COR-L47 (cell line): ENCODE measurements at places on chromosomes 2 and 18.
A peak's percentile ranks its signal among the peaks of the same experiment; 100 is the strongest.

GRCh38 chr2:44928483-44929158 is 12.9 kb upstream of the SIX3 start:
- no peak for DNase-seq

DNA sequence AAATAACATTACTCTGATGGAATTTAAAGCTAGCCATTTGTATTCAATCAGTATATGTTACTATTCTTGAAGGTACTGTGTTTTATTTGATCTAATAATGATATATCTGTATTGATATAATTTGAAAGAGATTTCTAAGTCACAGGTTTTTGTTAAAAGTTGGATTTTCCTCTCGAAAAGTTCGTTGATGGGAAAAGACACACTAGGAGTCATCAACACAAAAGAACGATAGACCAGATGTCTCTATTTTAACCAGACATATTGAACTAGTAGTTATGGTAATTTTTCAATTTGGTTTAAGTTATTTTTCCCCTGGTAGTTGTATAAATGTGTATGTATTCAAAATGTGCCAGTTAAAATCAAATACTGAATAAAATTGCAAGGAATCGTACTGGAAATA is 2.5 kb downstream of the ASXL3 start:
- no peak for DNase-seq

- no peak for DNase-seq
Observed at GRCh38 chr2:150276737-150277136, 210.7 kb downstream of the RND3 start.

DNA sequence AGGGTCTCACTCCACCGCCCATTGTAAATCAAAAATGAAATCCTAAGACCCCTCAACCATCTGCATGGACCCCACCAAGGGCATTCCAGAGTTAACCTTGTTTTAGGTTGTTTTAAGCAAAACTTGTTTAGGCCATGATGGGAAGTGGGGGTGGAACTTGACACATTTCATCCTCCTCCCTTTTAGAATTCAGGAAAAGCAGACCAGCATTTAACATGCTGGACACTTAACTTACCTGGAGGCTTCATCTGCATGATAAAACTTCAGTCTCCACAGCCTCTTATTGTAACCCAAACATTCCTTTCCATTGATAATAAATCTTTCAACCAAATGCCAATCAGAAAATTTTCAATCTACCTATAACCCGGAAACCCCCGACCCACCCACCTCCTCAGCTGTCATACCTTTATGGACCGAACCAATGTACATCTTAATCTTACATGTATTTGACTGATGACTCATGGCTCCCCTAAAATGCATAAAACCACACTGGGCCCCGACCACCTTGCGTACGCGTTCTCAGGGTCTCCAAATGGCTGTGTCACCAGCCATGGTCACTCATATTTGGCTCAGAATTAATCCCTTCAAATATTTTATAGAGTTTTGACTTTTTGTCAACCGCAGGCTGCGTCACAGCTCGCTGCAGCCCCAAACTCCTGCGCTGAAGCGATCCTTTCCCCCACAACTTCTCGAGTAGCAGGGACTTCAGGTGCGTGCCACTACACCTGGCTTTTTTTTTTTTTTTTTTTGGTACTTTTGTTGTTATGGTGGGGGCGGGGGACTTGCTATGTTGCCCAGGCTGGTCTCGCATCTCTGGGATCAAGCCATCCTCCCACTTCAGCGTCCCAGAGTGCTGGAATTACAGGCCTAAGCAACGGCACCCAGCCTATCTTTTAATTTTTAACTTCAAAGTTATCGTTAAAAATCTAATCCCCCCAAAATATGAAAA is 917 bp downstream of the MPPE1 start:
- no peak for DNase-seq

GRCh38 chr2:48435909-48436308 is 94.0 kb upstream of the STON1 start:
- no peak for DNase-seq

DNA sequence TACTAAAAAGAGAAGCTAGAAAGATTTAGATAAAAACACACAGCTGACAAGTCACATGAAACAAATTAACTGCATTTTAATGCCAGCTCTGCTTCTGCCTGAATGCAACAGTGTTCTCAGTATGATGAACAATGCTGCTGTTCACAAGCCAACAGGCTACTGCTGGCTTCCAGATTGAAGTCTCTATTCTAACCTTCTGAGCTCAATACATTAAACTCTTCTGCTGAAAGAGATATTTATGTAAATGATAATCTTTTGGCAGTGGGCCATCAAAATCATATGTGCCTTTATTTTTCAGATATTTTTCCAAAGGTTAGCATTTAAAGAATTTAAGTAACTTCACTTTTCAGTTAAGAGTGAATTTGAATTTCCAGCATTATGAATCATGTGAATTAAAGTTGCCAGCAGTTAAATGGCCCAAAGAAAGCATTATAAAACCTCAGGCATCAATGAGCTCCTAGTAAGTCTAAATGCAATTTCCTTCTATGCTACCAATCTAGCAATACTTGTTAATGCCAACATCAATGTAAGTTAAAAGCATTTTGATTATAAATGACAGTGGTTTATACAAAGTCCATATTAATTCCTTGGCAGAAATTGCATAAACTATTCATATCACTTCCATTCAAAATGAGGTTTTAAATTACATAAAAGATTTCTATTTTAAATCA is 72.4 kb downstream of the ID2 start:
- peak; percentile 70 for DNase-seq

DNA sequence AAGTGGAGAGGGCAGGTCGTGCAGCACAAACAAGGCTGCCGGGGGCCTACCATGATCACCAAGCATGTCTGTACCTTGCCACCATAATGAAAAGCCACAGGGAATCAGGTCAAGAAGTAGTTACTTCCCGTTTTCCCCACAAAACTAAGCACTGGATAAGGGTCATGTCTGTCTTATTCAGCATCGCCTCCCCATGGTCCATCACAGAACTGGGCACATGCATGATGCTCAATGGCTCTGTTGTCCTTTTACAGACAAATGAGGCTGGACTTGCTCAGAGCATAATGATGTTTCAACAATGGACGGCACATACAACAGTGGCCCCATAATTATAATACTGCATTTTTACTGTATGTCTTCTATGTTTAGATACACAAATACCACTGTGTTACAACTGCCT is 27.5 kb downstream of the REEP1 start:
- DNase-seq = no peak

GRCh38 chr18:73715210-73715670 is 432.4 kb downstream of the FBXO15 start:
- no peak for DNase-seq

- no peak for DNase-seq
Observed at GRCh38 chr2:3655871-3656761, 1.9 kb upstream of the ALLC start.

DNA sequence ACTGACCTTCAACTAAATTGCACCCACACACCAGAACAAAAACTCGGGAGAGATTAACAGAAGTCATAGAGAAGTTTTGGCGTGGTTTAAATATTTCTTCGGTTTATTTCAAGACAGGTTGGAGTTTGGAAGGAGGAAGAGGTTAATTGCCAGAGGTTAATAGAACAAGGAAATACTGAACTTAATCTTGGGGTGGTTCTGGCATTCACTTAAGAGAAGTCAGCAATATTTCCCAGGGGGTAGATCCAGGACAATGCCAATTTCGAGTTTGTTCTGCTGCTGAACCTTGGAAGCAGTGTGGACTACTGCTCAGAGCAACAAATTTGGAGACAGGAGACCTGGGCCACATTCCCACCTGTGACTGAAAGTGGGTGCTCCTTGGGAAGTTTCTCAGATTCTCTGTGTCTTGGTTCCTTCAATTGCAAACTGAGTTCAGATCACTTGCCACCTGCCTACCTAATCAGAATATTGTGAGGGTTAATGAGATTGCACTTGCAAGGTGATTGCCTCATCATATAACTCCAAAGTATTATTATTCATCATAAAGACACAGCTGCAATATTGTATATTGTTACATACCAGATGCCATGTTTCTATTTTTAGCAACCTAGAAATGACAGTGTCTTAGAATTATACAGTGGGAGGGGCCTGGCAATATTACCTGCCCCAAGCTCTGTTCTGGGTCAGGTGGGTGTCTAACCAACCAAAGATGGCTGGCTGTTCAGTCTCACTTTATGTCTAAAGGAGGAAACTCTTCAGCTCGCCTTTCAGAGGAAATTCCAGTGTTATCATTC is 217.4 kb downstream of the CDCA7 start:
- no peak for DNase-seq

DNA sequence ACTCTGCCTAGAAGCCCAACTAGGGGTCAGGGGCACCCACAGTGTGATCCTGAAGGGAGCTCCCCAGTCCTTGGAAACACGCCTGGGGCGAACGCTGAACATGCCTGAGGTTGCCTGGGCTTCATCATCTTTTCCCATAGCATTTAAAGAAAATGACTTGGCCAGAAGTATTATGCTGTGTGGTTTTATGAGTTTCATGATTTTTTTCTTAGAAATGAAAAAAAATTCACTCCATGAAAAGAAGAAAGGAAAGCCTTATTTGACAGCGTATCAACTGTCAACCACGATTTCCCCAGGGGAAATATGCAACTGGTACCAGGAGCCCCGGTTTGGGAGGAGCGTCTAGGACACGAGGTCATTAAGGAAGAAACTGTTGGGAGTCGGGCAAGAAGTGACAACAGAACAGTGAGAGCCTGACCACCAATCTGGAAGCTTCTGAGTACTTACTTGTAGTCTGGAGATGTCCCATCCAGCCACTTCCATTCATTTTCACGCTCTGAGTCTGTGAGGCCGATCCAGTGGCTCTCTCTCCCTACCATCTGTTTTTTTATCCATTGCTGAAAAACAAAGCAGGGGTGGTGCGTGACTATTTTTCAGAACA is 63.5 kb upstream of the THOC1 start:
- DNase-seq = no peak

GRCh38 chr2:232321156-232321816 is 57.3 kb upstream of the ALPP start:
- no peak for DNase-seq

- DNase-seq = peak; percentile 64
Observed at GRCh38 chr2:163670929-163671328, 64.9 kb downstream of the FIGN start.

- no peak for DNase-seq
Observed at GRCh38 chr2:176149939-176150583, 1.3 kb upstream of the HOXD4 start.

DNA sequence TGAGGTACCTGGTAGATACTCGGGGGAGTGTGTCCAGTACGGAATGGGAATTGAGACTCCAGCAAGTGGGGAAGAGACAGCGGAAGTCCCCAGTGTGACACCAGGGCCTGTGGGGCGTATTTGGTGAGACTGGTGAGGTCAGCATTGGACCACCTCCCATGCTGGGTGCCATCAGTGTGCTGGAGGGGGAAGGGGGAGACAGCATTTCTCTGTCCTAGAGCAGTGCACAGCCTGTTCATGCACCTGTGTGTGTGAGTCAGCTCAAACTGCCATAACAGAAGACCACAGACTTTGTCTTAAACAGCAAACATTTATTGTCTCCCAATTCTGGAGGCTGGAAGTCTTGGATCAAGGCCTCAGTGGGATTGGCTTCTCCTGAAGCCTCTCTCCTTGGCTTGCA is 301.8 kb downstream of the GBX2 start:
- DNase-seq = no peak

- no peak for DNase-seq
Observed at GRCh38 chr2:238580486-238580885, 153.8 kb downstream of the ASB1 start.

DNA sequence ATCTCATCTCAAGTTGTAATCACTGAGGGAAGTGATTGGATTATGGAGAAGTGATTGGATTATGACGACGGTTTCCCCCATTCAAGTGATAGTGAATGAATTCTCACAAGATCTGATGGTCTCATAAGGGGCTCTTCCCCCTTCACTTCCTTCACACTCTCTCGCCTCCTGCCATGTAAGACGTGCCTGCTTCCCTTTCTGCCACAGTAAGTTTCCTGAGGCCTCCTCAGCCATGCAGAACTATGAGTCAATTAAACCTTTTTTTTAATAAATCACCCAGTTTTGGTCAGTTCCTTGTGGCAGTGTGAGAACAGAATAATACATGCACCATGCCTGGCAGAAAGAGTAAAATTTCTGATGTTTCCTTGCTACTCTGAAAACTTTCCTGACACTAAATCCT is 36.6 kb downstream of the CEP68 start:
- DNase-seq = no peak

GRCh38 chr2:240346753-240347372 is 88.6 kb upstream of the GPC1 start:
- DNase-seq = no peak

DNA sequence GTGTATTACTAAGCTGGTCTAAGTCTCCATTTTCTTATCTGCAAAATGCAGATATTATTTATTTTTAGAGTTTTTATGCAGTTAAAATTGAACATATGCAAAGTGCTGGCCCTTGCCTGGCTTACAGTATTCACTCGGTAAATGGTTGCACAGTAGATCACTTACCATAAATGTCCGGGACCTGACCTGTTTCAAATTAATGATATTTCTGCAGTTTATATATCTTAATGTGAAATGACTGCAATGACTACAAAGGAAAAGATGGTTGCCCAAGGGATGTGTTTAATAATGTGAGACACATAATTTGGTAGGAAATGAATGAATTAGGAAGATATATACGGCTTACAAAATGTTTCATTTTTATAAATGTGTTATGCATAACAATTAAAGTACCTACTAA is 37.1 kb downstream of the LRRC30 start:
- DNase-seq = no peak

- no peak for DNase-seq
Observed at GRCh38 chr18:46575851-46576250, 81.2 kb downstream of the LOXHD1 start.

DNA sequence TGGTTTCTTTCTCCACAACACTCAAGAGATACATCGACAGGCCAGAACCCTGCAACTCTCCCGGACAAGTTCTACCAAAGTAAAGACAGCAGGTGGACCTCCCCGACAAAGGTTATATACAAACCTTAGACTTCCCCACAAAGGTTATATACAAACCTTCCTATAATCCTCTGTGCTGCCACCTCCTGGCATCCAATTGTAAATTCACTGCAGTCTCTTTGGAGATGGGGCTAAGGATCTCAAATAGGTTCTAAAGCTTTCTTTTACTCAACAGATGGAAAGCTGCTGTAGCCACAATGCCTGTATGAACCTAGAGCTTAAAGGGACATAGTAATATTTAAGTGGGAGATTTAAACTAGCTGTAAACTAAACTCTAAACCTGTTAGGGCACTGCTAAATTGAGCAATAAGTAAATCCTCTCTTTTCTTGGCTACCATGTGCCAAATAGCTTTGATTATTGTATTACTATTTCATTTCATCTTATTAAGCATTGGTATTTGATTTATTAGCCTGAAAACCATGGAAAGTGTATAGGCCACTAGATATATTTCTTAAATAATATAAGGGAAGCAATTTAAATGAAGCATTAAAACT is 9.8 kb upstream of the MREG start:
- DNase-seq = no peak

GRCh38 chr18:44638811-44639210 is 41.9 kb upstream of the SETBP1 start:
- DNase-seq = no peak

GRCh38 chr18:22124970-22125369 is 44.4 kb upstream of the GATA6 start:
- no peak for DNase-seq
